ENCODE measurements at places on chromosomes 4 and X.

- no peak for DNase-seq
Observed at GRCh38 chr4:1883583-1883982, 12.4 kb downstream of the NSD2 start.

GRCh38 chrX:131058136-131058868 is at the start of gene ARHGAP36:
Gene ARHGAP36 (plus strand): TSS chrX:131058346. CDS start chrX:131081666, 23,320 bp downstream.
- no peak for DNase-seq

DNA sequence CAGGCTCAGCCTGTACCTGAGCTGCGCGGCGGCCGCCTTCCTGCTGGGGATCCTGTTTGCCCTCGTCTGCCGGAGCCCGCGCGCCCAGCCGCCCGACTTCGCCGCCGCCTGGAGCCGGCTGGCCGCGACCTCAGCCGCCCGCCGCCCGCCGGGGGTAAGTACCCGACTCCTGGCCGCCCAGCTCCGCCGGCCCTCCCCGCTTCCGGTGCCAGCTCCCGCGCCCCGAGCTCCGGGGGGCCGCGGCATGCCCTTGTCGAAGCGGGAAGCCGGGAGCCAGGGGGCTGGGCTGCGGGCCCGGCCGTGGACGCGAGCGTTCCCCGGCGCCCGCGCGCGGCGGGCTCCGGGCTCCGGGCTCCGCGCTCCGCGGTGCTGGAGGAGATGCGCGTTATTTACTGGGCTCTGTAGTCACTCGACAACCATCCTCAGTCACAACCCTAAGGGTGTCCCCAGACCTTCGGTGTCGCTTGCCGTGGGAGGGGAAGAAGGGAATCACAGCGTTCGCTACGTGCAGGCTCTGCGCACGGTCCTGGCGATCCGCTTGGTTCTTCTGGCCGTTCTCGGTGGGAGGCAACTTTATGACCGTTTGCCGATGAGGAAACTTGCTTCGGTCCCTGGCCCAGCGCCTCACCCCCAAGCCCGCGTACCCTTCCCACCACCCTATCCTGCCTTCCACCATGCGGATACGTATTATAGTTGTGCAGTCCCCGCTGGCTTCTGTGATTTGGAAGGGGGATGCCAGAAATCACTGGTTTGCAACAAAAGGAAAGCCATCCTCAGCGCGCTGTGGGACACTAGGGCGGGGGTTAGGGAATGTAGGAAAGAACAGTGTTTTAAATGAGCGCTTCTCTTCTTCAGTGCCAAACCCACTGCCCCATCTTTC is 944 bp downstream of the SNX25 start:
- DNase-seq: no peak

DNA sequence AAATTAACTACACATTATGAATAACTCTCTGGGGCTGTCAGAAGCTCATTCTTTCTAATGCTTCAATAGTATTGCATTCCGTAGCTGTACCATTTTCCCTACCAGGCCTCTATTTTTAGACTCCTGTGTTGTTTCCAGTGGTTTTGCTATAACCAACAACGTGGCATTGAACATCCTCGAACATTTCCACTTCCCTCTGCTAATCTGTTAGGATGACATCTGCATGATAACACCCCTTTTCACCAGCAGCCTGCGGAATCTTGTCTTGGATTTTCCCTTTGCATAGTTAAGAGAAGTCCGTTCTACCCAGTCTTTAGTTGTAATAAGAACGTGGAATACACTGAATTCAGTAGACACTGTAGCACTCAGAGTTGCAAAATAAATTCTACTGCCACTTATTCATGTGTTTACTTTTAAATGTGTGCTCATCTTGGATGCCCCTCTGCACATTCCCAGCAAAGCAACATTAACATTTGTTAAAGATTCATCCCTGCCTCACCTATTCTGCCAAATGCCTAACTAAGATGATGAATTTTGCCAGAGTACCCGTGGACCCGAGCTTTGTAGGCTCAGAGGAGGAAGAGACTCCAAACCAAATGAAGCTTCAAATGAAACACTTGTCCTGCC is 55.6 kb downstream of the SEL1L3 start:
- DNase-seq: no peak

DNA sequence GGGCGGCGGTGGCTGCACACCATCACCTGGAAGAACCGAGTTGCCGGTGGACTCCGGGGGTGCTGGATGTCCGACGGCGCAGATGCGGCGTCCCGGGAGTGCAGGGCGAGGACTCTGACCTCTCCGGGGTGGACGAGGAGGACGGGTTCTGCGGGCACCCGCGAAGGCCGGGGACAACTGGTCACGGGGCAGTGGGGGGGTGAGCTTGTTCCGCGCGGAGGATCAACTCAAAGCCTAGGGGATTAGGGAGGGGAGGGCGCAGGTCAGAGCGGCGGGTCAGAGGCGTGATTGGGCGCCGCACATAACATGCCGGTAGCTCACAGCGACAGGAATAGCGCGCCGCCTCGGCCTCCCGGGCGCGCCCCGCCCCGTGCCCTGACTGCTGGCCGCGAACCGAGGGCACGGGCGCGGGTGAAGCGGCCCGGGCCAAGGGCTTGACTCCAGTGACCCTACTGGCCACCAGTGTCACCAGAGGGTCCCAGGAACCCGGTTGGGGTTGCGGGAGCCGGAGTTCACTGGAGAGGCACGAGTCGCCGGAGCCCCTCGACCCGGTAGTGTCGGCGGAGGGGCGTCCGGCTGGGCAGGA is at the start of gene KLHL34:
KLHL34 (minus strand) TSS at position 179 of the 586 bp plus-strand sequence. CDS start 542 bp downstream, outside the sequence.
- DNase-seq: no peak

DNA sequence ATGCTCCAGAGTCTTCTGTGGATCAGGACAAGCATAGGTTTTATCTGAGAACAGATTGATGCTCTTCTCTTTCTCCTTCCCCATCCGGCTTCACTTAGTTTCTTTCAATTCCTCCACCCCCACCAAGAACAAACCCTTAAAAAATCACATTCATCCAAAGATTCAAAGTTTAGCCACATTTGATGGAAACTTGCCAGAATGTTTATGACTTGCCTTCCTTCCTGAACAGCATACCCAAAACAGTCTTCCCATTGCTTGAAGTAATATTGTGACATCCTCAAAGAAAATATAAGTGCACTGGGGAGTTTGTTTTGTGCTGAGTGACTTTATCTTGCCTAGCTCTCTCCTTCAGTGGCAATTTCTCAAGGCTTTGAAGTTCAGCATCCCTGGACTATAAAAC is 83.0 kb downstream of the MAGEB17 start:
- no peak for DNase-seq

- no peak for DNase-seq
Observed at GRCh38 chrX:24002167-24002566, 24.8 kb downstream of the KLHL15 start.

DNA sequence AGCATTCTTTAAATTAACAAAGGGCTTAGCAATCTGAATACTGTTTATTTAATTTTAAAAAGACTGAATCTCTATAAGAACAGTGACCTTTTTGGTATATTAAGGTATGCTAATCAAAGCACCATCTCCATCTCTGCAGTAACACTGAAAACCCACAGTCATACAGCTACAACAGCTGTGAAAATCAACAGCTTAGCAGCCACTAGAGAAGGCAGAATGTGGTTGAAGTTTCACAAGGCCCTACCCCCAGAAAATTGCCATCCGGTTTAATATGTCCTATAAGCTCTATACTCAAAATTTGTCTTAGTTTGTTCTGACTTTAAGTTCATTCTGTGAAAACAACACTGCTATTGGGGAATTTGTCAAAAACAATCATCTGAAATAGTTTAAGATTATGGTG is 128.7 kb downstream of the OPHN1 start:
- no peak for DNase-seq

DNA sequence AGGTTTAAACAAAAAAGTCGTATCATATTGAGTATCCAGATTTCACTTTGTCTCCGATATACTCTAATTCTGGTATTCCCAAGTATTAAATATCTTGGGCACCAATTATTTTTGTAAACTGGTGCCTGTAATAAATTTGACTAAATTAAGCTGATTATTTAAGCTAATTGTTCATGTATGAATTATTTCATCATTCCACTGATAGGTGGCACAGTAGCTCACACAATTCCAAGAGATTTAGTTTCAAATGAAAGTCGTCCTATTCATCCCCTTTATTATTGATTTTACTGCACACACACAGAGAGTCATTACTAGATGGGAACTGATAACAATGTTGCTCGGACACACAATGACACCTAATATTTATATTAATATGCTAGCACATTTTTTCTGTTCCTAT is 432.4 kb downstream of the DMD start:
- no peak for DNase-seq

DNA sequence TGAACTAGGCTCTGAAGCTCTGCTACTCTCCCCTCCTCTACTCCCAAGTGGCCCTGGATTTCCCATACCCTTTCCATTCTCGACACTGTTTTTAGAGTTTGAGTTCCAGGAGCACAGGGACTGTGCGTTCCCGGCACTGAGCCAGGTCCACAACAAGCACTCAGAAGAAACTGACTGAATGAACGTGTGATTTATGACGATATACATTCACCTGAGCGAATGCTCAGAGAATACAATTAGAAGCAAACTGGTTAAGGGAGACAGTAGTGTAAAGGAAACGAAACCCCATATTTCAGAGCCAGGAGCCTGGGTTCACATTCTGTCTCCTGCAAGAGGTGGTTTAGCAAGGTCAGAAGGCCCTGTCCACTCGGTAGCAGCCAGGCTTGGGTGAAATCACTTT is 1.4 kb upstream of the KIAA0232 start:
- no peak for DNase-seq
